ENCODE measurements at places on chromosomes 1 and 21.

- no peak for DNase-seq
Measured at GRCh38 chr1:45356186-45356585, 15.9 kb upstream of the MUTYH start.

- no peak for DNase-seq
Measured at GRCh38 chr1:170309389-170310013, 163.7 kb downstream of the NTMT2 start.

- DNase-seq: no peak
Measured at GRCh38 chr1:51418384-51418959, 88.1 kb upstream of the TTC39A start.

DNA sequence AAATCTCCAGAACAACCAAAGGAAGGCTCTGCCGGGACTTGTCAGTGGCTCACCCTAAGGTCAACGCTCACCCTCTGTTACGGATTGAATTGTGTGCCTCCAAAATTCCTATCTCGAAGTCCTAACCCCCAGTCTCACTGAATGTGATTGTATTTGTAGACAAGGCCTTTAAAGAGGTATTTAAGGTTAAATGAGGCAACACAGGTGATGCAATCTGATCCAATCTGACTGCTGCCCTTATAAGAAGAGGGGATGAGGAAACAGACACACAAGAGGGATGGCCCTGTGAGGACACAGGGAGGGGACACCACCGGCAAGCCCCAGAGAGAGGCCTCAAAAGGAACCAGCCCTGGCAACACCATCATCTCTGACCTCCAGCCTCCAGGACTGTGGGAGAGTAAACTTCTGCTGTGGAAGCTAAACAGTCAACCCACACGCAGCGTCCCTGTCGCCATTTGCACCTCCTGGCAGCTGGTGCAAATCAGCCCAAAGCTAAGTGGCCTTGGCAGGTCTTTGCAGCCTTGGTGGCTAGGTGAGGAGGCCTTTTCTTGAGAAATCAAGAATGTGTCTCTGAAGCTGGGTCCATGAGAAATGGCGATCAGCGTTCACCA is 24.2 kb downstream of the UBASH3A start:
- DNase-seq: peak; percentile 43

DNA sequence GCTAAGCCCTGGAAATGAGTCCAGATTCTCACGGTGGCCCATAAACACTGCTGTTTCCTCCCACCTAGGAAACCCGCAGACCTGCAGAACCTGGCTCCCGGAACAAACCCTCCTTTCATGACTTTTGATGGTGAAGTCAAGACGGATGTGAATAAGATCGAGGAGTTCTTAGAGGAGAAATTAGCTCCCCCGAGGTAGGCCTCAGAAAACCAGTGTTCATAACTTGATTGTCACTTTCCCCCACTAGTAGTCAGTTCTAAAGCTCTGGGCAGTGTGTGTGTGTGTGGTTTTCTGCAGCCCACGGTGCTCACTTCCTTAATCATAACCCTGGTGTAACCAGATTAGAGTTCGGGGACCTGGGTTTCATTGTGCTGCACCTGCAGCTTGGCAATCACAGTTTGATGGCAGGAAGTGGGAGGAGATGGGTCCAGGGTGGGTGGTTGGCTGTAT is 39.1 kb downstream of the CLIC6 start:
- no peak for DNase-seq

GRCh38 chr1:153608089-153608682 is 4.8 kb downstream of the S100A16 start:
- no peak for DNase-seq

- no peak for DNase-seq
Measured at GRCh38 chr1:84899969-84900368, 7.0 kb upstream of the LPAR3 start.

- no peak for DNase-seq
Measured at GRCh38 chr1:75317976-75318375, 183.8 kb downstream of the LHX8 start.

DNA sequence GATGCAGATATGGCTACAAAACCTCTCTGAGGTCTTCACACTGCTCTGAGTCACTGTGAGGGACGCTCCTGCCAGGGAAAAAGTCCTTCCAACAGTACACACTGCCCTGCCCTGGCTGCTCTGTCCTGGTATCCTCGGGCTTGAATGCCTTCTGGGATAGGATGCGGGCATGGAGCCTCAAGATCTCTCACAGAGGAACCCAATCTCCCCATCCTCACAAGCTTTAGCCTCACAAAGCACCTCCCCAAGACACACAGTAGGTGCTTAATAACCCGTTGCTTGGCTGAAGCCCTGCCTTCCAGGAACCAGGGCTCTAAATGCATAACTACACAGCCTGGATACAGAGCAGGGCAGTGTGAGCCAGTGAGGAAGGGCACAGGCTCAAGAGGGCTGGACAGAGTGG is 9.2 kb downstream of the RAP1GAP start:
- peak; percentile 21 for DNase-seq

DNA sequence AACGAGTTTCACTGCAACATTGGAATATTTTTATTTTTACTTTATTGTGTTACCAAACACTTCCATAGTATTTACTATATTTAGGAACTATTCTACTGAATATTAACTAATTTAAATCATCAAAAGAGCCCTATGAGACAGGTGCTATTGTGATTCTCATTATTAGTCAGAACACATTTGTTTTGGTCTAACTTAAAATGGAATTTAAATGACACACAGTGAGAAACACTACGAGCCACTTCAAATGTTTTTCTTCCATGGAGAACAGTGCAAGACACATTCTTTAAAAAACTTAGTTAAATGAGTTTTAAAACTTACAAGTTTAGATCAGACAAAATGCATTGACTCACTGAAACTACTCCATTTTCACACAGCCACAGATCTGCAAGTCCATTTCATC is 6.6 kb upstream of the TRAF3IP3 start:
- no peak for DNase-seq

Data from activated naive CD4-positive, alpha-beta T cell treated with anti-CD3 and anti-CD28 coated beads, Interleukin-2, amount 50 U/mL, for 72 hours (primary cell).